PC-3 (cell line): ENCODE measurements at places on chromosomes 7 and 10. TPM values are rescaled to one million over a fixed set of nuclear protein-coding genes. Genes with fewer than 3 reads are reported as not detected.

The CACNB2 gene
- total RNA-seq = 0.07 TPM in 1 of 2 replicates, not detected in the other

The GRM3 gene
- total RNA-seq = not detected in 2 replicates

The FLNC gene
- total RNA-seq = 88.7 and 121 TPM in 2 replicates

The AKR1C3 gene
- total RNA-seq = 15.8 and 24.0 TPM in 2 replicates

The GIMAP1 gene
- total RNA-seq = not detected in 2 replicates

The CDK6 gene
- total RNA-seq = 38.4 and 38.7 TPM in 2 replicates

The PRR15 gene
- 23.4 and 26.6 TPM in 2 replicates for total RNA-seq

- peak; percentile 49 for DNase-seq
Measured at GRCh38 chr7:34675749-34676374, 17.8 kb downstream of the NPSR1 start.

DNA sequence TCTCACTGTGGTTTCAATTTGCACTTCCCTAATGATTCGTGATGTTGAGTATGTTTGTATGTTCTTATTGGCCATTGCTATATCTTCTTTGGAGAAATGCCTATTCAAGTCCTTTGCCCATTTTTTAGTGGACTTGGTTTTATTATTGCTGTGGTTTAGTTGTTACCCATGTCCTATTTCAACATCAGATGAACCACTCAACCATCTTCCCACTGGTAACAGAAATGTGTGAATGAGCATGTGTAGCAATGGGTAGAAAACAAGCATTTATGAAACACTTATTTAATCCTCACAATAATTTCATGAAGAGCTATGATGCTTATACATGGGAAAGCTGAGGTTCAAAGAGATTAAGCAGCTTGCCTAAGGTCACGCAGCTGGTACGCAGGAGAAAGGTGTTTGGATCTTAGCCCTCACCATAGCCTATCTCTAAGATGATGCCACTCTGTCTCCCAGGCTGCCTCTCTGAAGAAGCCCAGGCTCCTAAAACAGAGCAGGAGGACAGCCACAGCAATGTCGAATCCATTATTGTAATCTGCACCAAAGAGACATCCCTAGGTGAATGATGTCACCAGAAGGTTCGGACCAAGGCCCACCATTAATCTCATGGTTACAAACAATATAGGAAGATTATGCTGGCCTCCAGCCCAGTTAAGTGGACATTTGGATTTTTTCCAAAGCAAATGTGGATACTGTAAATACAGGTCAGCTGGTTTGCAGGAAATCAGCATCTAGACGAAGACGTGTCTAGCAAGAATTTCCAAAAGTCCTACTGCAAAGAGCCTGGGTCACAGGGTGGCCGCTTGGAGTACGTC lies 447.6 kb upstream of the ZMIZ1 start:
- DNase-seq = peak; percentile 70

DNA sequence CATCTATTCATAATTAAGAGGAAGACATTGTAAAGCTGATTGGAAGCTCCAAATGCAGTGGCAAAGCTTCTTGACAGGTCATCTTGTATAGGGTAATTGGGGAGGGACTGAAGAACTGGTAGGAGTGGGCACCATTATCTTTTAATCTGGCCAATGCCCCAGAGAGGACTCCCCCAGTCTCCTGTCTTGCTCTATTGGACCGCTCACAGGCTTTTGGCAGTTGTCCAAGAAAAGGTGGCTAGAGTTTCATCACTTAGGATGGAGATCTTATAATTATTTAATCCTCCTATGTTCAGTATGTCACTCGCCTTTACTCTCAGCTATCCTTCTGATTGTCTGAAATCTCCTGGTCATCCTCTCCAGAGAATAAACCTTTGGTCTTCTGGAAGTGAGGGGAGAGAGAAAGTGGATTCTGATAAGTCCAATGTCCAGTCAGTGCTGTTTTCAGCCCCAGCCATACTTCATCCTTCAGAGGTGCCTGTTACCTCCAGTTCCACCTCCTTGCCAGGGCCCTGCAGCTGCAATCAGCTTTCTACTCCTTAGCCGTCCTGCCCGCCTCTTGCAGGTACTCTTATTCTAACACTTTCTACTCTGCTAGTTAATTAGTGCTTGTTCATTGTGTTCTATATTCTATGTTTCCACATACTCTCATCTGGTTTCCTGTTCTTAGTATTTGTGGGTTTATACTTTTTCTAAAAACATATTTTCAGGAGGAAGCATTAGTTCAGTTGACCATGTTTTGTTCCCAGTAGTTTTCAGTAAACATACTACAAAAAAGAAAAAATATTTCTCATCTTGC lies 241.6 kb downstream of the NSUN6 start:
- DNase-seq = no peak

DNA sequence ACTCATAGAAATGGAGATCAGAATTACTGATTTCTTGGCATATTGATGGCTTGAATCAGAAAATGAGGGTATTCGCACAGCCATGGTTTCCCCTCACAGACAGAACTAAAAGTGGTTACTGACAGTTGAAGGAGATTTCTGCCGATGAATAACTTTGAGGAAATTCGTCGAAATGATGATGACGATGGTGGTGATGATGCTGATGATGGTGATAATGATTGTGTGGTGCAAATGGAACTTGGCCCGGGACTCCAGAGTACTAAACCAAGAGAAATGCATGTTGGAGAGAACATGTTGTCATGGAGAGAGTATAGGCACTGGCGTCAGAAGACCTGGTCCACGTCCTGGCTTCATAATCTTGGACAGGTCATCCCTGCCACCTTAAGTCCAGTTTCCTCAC lies 163.2 kb downstream of the EVX1 start:
- no peak for DNase-seq

- peak; percentile 91 for DNase-seq
Measured at GRCh38 chr10:34815185-34816084, at the start of gene PARD3. PARD3 (minus strand) TSS chr10:34815296; CDS start chr10:34814995, 301 bp downstream.

- DNase-seq = no peak
Measured at GRCh38 chr7:144445590-144445989, 42.1 kb upstream of the NOBOX start.

GRCh38 chr10:3671386-3671955 lies 113.5 kb downstream of the KLF6 start:
- no peak for DNase-seq

DNA sequence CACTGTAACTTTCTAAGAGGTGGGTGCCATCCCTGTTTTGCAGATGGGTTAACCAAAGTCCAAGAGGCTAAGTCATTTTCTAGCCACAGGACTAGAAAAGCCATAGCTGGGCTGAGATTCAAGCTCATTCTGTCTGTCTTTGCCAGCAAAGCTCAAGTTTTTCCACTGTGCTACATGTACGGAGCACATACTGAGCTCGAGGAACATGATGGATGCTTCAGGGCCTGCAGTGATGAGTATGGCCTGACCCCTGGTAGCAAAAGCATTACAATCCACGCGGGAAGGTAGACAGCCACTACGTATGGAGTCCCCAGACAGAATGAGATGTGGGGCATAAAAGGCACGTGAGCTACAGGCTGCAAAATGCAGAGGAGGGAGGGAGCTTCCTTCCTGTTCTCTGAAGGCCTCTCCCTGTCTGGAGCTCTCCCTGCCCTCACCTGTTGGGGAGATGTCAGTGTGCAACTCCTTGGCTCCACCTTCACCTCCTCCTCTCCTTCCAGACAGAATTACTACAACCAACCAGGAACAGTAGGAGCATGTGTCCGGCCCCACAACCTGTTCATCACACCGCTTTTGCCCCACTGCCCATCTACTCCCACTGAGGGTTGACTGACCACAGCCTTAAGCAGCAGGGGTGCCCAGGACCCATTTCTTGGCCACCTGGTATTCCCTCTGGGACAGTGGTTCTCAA lies 16.4 kb downstream of the ITPRIP start:
- no peak for DNase-seq

GRCh38 chr7:26841003-26841739 lies 23.2 kb downstream of the SKAP2 start:
- DNase-seq = no peak

GRCh38 chr10:126081841-126082466 lies 185.6 kb downstream of the FANK1 start:
- no peak for DNase-seq

DNA sequence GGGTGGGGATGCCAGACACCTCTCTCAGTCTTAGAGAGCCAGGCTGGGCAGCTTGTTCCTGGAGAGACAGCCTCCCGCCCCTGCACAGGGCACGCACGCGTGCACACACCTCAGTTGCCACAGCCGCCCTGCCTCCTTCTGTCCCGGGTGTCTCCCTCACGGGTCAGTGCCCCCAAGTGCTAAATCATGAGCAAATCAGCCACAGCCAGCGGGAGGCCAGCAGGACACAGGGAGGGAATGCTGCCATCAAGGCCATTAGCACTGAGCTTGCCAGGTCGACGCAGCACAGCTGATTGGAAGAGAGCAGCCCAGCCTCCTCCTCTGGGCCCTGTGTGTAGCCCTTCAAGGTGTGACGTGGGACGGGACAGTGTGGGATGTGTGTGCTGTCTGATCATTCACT lies 130.4 kb downstream of the CDH23 start:
- DNase-seq = no peak

- no peak for DNase-seq
Measured at GRCh38 chr7:74029089-74029785, 1.3 kb downstream of the ELN start.

- no peak for DNase-seq
Measured at GRCh38 chr10:82949816-82950575, 1075.0 kb downstream of the NRG3 start.

DNA sequence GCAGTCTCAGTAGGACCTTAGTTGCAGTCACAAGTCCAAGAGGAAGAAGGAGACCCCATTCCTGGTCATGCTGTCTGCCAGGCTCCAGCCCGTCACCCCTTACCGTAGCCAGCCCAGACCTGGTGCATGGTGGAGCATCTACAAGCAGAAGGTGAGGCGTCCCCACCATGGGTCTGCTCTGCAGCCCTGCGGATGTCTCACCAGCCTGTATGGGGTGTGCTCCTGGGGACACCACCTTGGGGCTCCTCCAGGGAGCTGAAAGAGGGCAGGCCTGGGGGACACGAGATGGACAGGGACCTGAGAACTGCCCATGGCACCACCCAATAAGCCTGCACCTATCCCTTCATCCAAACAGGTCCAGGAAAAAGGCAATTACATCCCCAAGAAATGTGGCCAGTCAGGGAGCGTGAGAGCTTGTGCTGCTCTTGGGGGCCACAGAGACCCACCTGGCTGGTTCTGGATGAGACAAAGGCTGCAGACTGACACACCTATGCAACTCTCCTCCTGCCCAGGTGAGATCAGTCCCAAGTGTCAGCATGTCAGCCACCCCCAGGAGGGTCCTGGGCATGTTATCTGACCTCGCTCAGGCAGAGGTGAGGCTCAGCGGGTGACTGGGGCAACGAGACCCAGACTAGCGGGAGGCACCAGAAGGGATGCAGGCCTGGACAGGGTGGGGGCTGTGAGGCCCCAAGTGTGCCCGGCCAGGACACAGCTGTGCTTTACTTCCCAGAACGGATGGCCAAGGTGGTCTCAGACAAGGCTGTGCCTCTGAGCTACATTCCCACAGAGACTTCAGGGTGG lies 84.5 kb upstream of the RET start:
- no peak for DNase-seq

GRCh38 chr7:130393101-130393561 lies 12.8 kb downstream of the CPA1 start:
- DNase-seq = no peak

- no peak for DNase-seq
Measured at GRCh38 chr10:54159924-54160323, 641.1 kb downstream of the PCDH15 start.

DNA sequence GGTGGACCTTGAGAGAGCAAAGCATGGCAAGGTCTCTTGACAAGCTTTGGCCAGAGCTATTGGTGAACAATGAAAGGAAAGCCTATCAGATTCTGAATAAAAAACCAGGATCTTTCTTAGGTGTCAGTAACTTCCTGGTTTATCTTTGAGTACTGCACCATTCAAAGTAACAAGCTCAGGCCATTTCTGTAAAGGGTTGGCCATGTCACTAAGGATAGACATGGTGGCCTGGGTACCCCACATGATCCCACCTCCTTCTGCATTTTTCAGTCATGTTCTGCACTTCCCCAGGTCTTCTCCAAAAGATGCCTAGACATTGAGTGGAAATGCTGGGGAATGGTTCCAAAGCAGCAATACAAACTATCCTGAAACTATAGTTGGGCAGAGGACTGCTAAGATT lies 242.0 kb downstream of the ARHGAP12 start:
- DNase-seq = no peak

DNA sequence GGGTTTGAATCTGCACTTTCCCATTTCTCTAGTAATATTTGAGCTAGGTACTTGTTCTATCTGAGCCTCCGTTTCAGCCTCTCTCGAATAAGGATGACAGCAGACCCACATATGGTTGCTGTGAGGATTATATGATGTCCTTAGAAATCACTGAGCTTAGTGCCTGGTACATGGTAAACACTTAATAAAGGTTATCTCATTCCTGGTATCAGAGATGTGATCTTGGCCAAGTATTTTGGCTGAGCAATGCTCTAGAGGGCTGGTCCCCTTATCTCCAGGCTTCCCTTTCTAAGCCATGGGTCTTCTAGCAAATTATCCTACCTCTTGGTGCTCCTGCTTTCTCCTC lies 407 bp upstream of the MKRN1 start:
- DNase-seq = no peak

GRCh38 chr7:27367179-27367932 lies 124.8 kb downstream of the EVX1 start:
- no peak for DNase-seq

GRCh38 chr7:36441344-36442022 lies 51.8 kb downstream of the ANLN start:
- no peak for DNase-seq

GRCh38 chr10:86687750-86688149 lies 19.4 kb downstream of the LDB3 start:
- no peak for DNase-seq

DNA sequence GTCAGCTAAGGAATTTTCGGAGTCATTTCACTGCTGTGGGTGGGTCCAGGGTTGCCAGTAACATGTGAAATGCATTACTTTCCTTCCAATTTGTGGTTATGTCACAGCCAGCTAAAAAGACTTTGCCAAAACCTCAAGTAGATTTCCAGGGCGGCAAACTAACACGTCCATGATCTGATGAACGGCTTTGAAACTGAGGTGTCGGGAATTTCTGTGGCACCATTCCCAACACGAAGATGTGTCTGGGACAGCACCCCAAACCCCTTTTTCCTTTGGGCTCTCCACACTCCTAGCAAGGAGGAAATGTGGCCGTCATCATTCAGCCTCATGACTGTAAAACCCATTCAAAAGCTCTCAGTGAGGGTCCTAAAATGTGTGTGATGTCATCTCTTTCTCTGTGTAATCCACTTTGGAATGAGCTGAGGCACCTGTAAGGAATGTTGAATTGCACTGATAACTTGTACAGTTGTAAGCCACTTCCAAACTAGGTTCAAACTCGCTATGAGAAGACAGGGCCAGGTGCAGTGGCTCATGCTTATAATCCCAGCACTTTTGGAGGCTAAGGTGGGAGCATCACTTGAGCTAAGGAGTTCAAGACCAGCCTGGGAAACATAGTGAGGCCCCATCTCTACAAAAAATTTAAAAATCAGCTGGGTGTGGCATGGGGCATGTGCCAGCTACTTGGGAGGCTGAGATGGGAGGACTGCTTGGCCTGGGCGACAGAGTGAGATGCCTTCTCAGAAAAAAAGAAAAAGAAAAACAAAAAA lies 146.1 kb upstream of the FRMD4A start:
- DNase-seq = peak; percentile 6

GRCh38 chr7:84137812-84138211 lies 56.8 kb downstream of the SEMA3A start:
- DNase-seq = no peak

GRCh38 chr7:17130281-17131059 lies 168.0 kb upstream of the AHR start:
- DNase-seq = peak; percentile 76

GRCh38 chr10:22624287-22624738 lies 90.1 kb downstream of the PIP4K2A start:
- DNase-seq = peak; percentile 89
